ENCODE measurements at places on chromosomes 11 and 22.
A peak's percentile ranks its signal among the peaks of the same experiment; 100 is the strongest.

- DNase-seq, result no peak
Observed at GRCh38 chr11:73870261-73870660, 6.4 kb downstream of the COA4 start.

GRCh38 chr11:86938900-86939880 is 16.0 kb downstream of the FZD4 start:
- DNase-seq, result no peak

DNA sequence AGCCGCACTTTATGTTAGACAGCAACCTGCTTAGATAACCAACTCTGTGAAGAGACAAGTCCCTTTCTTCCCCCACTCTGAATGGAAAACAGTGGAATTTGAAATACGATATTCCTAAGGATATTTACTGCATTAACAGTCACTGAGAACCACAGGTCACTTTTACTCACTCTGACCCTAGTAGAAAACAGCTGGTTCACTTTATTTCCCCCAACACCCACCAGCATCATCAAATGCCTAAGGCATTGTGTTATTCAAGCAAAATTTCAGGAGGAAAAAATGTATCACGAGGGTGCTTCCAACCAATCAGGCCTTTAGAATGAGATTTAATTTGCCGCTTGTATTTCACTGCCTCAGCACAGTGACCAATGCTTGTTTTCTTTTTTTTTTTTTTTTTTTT is 1134.1 kb upstream of the CCDC90B start:
- no peak for DNase-seq

DNA sequence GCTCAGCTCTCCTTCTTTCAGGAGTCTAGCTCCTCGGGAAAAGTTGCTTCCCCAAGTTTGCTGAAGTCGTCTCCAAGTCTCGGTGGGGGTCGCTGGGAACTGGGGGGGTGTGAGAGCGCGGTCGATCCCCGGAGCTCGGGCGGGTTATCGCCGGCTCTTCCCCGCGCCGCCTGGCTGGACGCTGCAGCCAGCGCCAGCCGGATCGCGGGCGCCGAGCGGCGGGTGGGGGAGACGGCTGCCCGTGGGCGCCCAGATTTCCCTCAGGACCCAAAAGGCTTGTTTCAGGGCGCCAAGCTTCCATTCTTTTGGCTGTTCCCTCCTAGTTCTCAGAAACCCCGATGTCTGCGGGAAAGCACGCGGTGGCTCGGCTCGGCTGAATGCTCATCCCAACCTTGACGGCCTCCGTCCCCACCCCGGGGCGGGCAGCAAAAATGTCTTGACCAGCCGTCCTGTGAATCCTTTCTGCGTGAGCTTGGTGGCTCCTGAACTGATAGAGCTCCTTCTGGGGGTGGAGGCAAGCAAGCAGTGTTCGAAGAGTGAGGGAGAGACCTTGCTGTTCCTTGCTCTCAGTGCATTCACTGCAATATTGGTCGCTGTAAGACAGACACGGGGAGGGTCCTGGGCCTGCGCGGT is 1.7 kb downstream of the ZBTB16 start:
- DNase-seq, result no peak

GRCh38 chr22:27531782-27532530 is 269.6 kb downstream of the MN1 start:
- no peak for DNase-seq

DNA sequence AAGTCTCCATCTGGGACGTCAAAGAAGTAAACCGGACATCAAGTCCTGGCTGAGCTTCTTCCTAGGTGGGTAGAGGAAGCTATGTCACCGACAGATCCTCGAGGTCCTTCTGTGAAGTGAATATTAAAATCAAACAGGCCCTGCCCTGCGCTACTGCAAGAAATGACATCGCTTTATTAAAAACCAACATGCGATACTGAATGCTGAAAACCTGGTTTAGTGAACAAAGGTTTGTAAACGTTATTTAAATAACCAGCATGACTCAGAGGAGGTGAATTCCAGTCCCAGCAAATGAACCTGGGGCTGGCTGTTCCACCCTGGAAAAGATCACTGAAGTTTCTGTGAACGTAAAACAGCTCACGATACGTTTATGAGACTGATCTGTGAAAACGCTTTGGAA is 645 bp downstream of the RTCB start:
- peak; percentile 29 for DNase-seq

GRCh38 chr11:100932474-100933100 is 197.0 kb downstream of the PGR start:
- DNase-seq, result no peak

GRCh38 chr11:118687906-118688305 is 8.5 kb upstream of the TREH start:
- no peak for DNase-seq

DNA sequence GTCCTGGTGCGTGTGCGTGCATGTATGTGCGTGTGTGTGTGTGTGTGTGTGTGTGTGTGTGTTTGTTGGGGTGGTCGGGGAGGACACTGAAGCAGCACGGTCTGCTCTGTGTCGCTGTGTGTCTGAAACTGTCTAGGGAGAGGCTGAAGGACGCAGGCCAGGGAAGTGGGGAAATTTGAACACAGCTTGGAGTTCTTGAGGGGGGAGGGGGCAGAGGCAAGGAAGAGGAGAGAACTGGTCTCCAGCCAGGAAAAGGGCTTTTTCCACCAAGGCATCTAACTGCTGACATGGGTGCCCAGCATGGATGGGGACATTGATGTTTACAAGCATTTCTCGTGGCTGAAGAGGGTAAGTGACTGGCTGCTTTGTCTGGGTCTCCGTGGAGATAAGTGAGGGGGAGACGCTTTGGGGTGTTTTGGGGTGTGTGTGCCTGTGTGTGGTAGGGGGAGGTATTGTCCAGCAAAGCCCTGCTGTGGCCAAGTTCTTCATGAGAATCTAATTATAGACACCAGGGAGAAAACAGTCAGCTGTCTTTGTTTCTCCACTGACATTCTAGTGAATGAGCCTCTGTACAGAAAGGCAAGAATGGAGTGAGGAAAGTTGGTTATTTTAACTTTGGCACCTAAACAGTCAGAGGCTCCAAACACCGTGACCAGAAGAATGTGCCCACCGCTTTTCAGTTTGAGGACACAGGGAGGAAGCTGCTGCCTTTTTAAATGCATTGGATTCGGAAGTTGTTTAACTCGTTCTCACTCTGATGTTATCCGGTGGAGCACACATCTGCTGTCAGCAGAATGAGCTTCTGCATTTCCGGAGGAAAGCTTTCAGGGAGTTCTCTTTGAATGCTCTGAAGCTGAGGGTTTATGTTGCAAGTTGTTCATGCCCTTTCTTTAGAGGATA is 63.7 kb downstream of the PPFIBP2 start:
- no peak for DNase-seq

- DNase-seq, result peak; percentile 7
Observed at GRCh38 chr11:18203723-18204122, 31.1 kb downstream of the MRGPRX4 start.

GRCh38 chr22:45169591-45170466 is 6.1 kb downstream of the NUP50 start:
- DNase-seq, result peak; percentile 45

GRCh38 chr11:69003301-69003865 is 9.7 kb downstream of the MRGPRF start:
- no peak for DNase-seq

DNA sequence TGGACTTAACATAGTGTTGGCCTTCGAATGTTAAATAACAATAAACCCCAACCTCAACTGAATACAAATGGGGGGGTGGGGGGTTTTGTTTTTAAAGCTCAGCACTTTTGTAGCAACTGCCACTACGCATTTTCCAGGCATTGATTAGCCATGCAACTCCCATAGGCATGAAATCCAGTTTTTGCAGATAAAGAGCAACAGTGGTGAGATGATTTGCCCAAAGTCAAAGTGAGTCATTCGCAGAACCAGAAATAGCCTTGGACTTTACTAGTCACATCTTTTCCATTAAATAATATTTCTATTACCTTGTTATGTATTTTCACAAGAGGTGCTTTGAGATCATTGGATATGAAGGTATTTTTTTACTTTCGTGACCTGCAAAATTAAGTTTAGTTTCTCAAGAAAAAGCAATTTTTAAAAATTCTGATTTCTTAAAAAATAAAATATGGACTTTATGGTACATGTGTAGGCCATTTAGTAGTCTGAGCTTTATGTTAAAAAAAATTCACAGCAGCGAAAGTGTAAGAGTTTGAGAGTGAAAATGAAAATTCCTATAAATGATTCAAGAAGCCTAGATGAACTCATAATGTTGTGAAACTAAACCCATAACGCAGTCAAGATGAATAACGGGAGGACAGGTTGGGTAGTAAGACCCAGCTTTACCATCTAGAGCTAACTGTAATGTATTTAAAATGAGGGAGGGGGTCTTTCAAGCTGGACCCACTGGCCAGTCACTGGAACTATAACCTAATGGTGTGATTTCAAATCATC is 1.9 kb upstream of the PHF21A start:
- no peak for DNase-seq

DNA sequence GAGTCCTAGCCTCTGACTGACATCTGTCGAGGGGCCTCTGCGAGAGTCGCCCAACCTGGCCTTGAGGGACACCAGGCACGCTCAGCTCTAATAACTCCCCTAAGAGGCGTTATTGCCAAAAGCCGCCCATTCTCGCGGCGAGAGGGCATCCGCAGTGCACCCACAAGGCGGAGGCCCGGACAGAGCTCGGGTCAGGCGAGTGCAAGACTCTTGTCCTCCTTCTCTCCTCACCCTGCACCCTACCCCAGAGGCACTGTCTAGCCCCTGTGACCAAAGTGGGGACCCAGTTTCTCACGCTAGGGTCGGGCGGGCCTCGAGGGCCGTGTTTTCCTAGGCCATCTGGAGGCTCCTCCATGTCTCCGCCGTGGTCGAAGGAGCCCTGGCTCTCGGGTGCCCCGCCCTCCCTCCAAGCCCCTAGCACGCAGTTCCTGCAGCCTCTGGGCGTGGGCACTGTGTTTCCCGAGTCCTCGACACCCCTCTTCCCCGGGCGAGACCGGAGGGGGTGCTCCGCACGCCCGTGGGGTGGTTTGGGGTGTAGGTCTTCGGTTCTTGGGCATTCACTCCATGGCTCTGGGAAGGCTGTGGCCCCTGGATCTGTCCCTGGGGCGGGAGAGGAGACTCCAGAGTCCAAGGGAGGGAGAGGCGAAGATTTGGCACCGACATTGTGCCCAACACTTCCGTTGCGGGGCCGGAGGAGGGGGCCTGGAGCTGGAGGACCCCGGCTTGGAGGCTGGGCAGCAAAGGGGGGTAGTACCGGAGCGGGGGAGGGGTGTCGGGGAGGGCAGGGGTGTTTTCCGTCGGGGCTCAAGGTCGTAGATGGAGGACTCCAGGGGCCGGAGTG is 1.0 kb downstream of the CHRM4 start:
- DNase-seq, result no peak

- DNase-seq, result no peak
Observed at GRCh38 chr22:49236541-49237075, 591.1 kb downstream of the BRD1 start.

DNA sequence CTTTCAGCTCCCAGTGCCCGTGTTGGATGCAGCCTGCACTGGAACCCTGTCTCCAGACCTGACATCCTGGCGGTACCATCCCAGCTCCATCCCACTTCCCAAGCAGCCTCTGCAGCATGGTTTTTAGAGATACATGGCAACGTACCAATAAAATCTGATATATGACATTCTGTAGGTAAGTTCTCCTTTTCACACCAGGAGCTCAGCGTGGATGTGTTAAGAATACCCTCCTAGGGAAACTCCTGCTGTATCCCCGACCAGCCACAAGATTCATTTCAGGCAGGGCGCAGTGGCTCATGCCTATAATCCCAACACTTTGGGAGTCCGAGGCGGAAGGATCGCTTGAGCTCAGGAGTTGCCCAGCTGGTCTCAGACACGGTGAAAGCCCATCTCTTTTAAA is 15.4 kb downstream of the APOL5 start:
- no peak for DNase-seq

DNA sequence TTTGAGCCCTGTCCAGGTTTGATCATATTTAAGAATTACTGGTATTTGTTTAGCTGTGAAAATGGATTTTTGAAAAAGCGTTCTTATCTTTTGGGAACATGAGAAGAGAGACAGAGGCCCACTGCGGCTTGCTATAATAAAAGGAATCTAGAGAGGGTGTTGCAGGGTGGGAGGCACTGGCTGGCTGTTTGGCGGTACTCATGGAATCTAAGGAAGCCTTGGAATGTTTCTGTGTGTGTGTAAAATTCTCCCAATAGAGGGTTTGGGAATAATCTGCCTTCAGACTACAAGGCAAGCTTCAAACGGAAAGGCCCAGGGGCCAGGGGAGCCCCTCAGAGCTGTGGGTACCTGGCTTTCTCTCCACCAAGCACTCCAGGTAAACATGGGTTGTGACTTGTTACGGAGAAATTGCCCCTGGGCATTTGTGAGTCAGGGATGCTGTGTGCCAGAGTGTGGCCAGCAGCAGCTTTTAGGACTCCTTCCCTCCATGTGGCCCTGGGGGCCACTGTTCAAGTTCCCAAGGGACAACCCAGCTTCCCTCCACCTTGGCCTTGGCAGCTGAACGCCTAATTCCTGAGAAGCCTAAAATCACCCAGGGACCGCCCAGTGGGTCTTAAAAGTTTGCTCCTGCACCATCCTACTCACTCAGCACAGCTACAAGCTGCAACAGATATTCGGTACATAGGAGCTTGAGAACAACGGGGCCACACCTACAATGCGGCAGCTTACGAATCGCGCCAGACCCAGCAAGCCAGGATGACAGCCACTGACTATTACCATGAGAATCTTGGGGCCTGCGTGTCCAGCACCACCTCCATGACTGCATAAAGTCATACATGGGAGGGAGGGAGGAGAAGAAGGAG is 14.1 kb upstream of the SYT8 start:
- no peak for DNase-seq

- no peak for DNase-seq
Observed at GRCh38 chr22:22703715-22704114, 59.3 kb downstream of the GGTLC2 start.

GRCh38 chr22:24758164-24758799 is 16.2 kb downstream of the PIWIL3 start:
- DNase-seq, result peak; percentile 70

GRCh38 chr11:45606514-45607281 is 58.7 kb downstream of the CHST1 start:
- DNase-seq, result peak; percentile 3

DNA sequence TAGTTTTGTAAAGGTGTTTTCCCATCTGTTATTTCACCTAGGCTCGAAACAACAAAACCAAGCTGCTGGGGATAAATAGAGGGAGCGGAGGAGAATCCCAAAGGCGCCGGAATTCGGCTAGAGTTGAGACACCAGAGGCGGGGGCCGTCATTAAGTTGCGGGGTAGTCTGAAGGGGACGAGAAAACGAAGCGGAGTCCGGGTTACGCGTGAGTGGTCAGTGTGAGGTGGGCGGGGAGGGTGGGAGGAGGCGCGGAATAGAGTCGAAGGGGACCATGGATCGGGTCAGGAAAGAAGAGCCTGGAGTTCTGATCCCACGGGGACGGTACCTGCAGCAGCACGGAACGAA is 361 bp downstream of the SRPRA start:
- peak; percentile 16 for DNase-seq

- no peak for DNase-seq
Observed at GRCh38 chr11:121592708-121593107, 139.9 kb upstream of the SORL1-AS1 start.

- DNase-seq, result no peak
Observed at GRCh38 chr11:6354651-6355485, 34.6 kb upstream of the CAVIN3 start.

GRCh38 chr22:26616650-26617049 is 1.2 kb downstream of the CRYBB1 start:
- no peak for DNase-seq

GRCh38 chr22:47376901-47377505 is 614.6 kb downstream of the TBC1D22A start:
- no peak for DNase-seq

- DNase-seq, result no peak
Observed at GRCh38 chr11:79025622-79026021, 415.2 kb downstream of the TENM4 start.

- DNase-seq, result no peak
Observed at GRCh38 chr11:117220568-117220967, 11.3 kb downstream of the PCSK7 start.

- DNase-seq, result no peak
Observed at GRCh38 chr11:11535611-11536010, 86.2 kb downstream of the GALNT18 start.
